Uterine smooth muscle cell (primary cell): ENCODE measurements at places on chromosomes 6 and 20. TPM values are rescaled to one million over a fixed set of nuclear protein-coding genes. Genes with fewer than 3 reads are reported as not detected.

Gene IBTK
- 67.3 and 75.6 TPM in 2 replicates for total RNA-seq

Gene CLPSL1
- total RNA-seq, result not detected in 2 replicates

Gene BMP5
- total RNA-seq, result not detected in 2 replicates

Gene DUSP22
- total RNA-seq, result 12.8 and 17.6 TPM in 2 replicates

Gene GLP1R
- not detected in 2 replicates for total RNA-seq

Gene WFDC9
- total RNA-seq, result not detected in 2 replicates

Gene SCGN
- total RNA-seq, result not detected in 2 replicates

Gene CDH4
- total RNA-seq, result 5.1 and 8.5 TPM in 2 replicates

Gene LST1
- total RNA-seq, result not detected in 2 replicates

Gene DZANK1
- 1.1 and 1.5 TPM in 2 replicates for total RNA-seq

Gene C4B
- 2.0 and 6.0 TPM in 2 replicates for total RNA-seq

Gene SEMG2
- total RNA-seq, result not detected in 2 replicates

Gene PET117
- 13.9 and 17.6 TPM in 2 replicates for total RNA-seq

Gene PLN
- total RNA-seq, result 0.11 and 2.2 TPM in 2 replicates

Gene TFAP2C
- total RNA-seq, result 8.5 and 9.5 TPM in 2 replicates

Gene LINC00237
- total RNA-seq, result not detected in 2 replicates

Gene SMIM28
- total RNA-seq, result not detected in 2 replicates

Gene DDX43
- under 0.01 and 2.7 TPM in 2 replicates for total RNA-seq

Gene TRMT6
- total RNA-seq, result 7.5 and 14.8 TPM in 2 replicates
